ENCODE measurements at places on chromosomes 7 and 10.

DNA sequence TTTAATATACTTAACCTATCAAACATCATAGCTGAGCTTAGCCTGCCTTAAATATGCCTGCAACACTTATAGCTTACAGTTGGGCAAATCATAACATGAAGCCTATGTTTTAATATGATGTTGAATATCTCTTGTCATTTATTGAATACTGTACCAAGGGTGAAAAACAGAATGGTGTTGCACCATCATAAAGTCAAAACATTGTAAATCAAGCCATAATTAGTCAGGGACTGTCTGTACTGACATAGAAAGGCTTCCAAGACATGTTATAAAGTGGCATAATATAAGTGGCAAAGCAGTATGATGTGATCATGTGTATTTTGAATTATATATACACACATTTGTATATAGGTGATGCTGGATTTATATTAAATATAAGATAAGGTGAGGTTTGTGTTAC is 140.0 kb downstream of the ZEB1 start:
- H3K36me3 ChIP-seq, result peaks cover 20% of the 10 kb centered on the region
- no peak overlapping the region for H3K27ac ChIP-seq
- peaks cover 11% of the 10 kb centered on the region for H3K4me1 ChIP-seq
- no peaks in the 10 kb centered on the region for H3K27me3 ChIP-seq

GRCh38 chr7:112157072-112157471 is 49.1 kb downstream of the DOCK4 start:
- H3K27me3 ChIP-seq, result peaks cover 41% of the 10 kb centered on the region
- H3K36me3 ChIP-seq, result no peaks in the 10 kb centered on the region
- no peak overlapping the region for H3K27ac ChIP-seq
- no peak for DNase-seq
- H3K4me1 ChIP-seq, result no peaks in the 10 kb centered on the region

DNA sequence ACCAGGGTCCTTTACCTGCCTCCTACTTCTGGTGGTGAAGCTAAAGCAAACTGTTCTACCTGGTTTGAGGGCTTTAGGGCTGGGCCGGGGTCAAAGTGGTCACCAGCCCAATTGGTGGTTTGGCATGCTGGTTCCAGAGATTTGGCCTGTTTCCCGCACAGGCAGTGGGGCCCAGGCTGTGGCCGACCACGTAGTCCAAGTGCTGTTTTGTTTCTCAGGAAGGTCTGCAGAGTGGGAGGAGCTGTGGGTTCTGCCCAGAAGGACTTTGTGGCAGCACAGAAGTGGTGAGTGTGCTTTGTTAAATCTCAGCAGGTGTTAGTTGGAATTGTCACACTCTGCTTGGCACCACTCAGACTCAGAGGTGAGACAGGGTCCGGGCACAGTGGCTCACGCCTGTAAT is 85.8 kb downstream of the MKX start:
- H3K36me3 ChIP-seq, result peaks cover 23% of the 10 kb centered on the region
- no peak overlapping the region for H3K4me3 ChIP-seq
- peaks cover 57% of the 10 kb centered on the region for H3K27me3 ChIP-seq
- no peak for DNase-seq

GRCh38 chr7:91789558-91789957 is 90.9 kb downstream of the MTERF1 start:
- H3K27me3 ChIP-seq, result no peaks in the 10 kb centered on the region
- no peak overlapping the region for H3K4me3 ChIP-seq
- no peak for DNase-seq
- H3K27ac ChIP-seq, result no peak overlapping the region

- DNase-seq, result no peak
- peaks cover 14% of the 10 kb centered on the region for H3K4me1 ChIP-seq
- H3K36me3 ChIP-seq, result peaks cover 14% of the 10 kb centered on the region
- peak overlapping the region; percentile 52 for H3K4me3 ChIP-seq
These were observed 744 bp upstream of the EBF3 start for GRCh38 chr10:129964611-129965424.

DNA sequence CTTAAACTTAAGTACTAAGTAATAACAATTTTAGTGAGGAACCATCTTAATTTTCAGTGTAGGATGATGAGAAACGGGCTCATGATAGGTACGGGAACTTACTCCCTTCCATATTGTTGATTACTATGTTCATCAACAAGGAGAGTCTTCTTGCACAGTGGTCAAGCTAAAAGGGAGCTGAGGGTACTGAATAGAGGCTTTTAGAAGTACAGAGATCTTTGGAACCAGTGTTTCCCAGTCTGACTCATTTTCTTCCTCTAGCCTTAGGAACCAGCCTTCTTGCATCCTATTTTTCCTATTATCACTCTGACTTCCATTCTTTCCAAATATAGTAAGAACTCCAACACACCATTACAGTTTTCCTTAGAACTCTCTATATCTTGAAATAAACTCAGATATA is 17.6 kb upstream of the SEMA3D start:
- H3K4me3 ChIP-seq, result no peak overlapping the region
- no peak overlapping the region for H3K27ac ChIP-seq
- H3K36me3 ChIP-seq, result peaks cover 3% of the 10 kb centered on the region
- DNase-seq, result no peak

DNA sequence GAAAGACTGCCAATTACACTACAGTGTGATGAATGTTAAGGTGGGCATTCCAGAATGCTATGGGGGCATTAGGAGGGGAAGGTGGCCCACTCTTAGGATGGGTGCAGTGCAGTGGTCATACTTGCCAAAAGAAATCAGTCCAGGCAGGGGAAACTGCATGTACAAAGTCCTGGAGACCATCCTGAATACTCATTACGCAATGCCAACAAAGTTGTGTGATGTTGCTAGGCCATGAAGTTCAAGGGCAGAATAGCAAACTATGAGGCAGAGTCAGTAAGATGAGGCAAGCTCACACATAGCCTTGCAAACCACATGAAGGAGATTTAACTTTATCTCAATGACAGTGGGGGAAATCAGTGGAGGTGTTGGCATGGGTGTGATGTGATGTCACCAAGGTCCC is 49.8 kb upstream of the SLC35B4 start:
- H3K27me3 ChIP-seq, result peaks cover 35% of the 10 kb centered on the region
- no peaks in the 10 kb centered on the region for H3K4me1 ChIP-seq
- H3K27ac ChIP-seq, result no peak overlapping the region
- no peaks in the 10 kb centered on the region for H3K36me3 ChIP-seq
- no peak for DNase-seq

DNA sequence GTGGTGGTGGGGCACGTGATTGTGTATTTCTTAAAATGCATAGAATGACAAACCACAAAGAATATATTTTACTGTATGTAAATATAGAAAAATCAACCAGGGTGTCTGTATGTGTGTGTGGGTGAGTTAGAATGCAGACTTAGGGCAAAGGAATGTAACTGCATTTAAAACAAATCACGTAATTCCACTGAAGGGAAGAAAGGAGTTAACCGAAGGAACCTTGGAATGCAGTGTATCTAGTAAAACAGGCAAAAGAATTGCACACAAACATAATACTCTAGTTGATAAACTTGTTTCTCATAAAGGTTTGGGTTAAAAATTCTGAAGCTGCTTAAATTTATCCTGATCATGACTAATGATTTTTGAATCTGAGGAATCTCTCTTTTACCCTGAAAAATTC is 134.9 kb downstream of the ADRA2A start:
- H3K27me3 ChIP-seq, result peaks cover 5% of the 10 kb centered on the region
- H3K36me3 ChIP-seq, result no peaks in the 10 kb centered on the region
- no peak overlapping the region for H3K27ac ChIP-seq
- H3K4me3 ChIP-seq, result no peak overlapping the region

DNA sequence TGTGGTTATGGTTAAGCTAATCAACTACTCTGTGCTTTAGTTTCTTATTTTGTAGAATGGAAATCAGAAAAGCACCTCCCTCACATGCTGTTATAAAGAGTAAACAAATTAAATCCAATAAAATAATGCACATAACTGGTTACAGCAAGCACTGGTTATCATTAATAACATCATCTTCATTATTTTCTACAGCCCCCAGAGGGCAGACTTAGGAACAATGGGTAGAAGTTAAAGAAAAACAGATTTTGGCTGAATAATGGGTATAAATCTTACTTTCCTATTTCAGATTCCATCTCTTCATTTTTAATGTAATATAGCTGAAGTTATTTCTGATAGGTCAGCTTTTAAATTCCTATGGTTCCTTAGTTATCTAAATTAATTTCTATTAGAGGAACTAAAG is 126.5 kb downstream of the DOCK4 start:
- DNase-seq, result no peak
- peaks cover 6% of the 10 kb centered on the region for H3K36me3 ChIP-seq
- H3K4me1 ChIP-seq, result peaks cover 1% of the 10 kb centered on the region
- peaks cover 33% of the 10 kb centered on the region for H3K27me3 ChIP-seq
- no peak overlapping the region for H3K4me3 ChIP-seq

GRCh38 chr10:60908031-60908430 is 36.0 kb downstream of the RHOBTB1 start:
- H3K27me3 ChIP-seq, result peaks cover 30% of the 10 kb centered on the region
- no peaks in the 10 kb centered on the region for H3K36me3 ChIP-seq
- peaks cover 7% of the 10 kb centered on the region for H3K4me1 ChIP-seq
- no peak for DNase-seq

DNA sequence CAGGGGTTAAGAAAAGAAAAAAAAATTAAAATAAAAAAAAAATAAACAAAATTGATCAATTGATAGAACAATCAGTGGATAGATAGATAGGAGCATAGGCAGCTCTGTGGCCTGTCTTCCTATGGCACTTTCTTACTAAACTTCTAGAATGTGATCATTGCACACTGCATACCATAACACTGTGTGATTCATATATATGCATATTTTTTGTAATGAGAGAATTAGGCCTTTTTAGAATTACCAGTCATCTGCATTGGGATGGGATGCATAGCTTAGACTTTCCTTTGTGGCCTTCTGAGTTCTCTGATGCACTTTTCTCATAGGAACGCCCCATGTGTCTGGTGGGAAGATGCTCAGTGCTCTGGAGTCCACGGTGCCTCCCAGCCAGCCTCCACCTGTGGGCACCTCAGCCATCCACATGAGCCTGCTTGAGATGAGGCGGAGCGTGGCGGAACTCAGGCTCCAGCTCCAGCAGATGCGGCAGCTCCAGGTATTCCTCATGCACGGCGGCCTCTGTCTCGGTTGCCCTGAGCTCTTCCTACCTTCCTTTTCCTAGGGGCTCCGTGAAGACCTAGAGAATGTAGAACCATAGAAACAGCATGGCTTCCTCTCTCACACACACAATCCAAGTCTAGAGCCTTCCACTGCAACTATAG is 222.5 kb downstream of the ARHGAP21 start:
- peaks cover 12% of the 10 kb centered on the region for H3K27me3 ChIP-seq
- H3K36me3 ChIP-seq, result no peaks in the 10 kb centered on the region
- DNase-seq, result no peak
- H3K4me3 ChIP-seq, result no peak overlapping the region
- no peaks in the 10 kb centered on the region for H3K4me1 ChIP-seq

DNA sequence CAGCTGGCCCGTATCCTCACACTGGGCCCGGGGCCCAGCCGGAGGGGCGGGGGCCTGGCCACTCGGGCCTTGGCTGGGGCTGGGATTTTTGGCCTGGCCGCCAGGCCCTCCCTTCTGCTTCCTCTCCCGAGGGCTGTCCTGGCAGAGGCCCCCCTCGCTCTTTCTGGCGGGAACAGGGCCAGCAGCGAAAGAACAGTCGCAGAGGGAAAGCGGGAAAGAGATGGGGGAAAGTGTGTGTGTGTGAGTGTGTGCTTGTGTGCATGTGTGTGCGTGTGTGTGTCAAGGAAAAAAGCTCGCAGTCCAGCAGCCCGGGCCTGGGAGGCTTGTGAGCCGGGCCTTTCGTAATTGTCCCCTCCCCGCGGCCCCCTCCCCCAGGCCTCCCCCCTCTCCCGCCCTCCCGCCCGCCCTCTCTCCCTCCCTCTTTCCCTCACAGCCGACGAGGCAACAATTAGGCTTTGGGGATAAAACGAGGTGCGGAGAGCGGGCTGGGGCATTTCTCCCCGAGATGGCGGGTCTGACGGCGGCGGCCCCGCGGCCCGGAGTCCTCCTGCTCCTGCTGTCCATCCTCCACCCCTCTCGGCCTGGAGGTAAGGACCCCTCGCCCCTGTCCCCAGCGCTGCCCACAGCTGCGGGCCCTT is at the start of gene ELN:
ELN (plus strand) TSS at position 491 of the 638 bp plus-strand sequence; CDS start at position 506, 15 bp downstream.
- no peak for DNase-seq
- H3K27me3 ChIP-seq, result peaks cover 72% of the 10 kb centered on the region
- H3K36me3 ChIP-seq, result peaks cover 2% of the 10 kb centered on the region

DNA sequence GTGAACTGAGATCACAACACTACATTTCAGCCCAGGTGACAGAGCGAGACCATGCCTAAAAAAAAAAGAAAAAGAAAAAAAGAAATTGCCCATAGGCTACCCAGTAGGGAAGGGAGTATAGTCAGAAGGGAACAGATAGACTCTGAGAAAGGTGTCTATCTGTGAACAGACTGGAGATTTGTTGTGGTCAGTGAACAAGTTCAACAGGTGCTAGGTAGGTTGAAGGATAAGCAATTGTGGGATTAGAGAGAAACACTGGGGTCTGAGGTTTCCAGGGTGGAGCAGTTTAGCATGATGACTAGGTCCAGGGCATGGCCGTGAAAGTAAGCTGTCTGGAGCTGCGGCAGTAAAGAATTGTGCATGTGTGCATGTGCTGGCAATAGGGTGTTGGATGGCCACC is 6.9 kb downstream of the LRGUK start:
- DNase-seq, result no peak
- no peak overlapping the region for H3K4me3 ChIP-seq
- no peak overlapping the region for H3K27ac ChIP-seq
- peaks cover 38% of the 10 kb centered on the region for H3K27me3 ChIP-seq
- H3K4me1 ChIP-seq, result no peaks in the 10 kb centered on the region
- no peaks in the 10 kb centered on the region for H3K36me3 ChIP-seq

GRCh38 chr7:113279256-113279655 is 160.9 kb upstream of the SMIM30 start:
- DNase-seq, result no peak
- H3K4me1 ChIP-seq, result no peaks in the 10 kb centered on the region
- no peak overlapping the region for H3K4me3 ChIP-seq
- no peak overlapping the region for H3K27ac ChIP-seq

DNA sequence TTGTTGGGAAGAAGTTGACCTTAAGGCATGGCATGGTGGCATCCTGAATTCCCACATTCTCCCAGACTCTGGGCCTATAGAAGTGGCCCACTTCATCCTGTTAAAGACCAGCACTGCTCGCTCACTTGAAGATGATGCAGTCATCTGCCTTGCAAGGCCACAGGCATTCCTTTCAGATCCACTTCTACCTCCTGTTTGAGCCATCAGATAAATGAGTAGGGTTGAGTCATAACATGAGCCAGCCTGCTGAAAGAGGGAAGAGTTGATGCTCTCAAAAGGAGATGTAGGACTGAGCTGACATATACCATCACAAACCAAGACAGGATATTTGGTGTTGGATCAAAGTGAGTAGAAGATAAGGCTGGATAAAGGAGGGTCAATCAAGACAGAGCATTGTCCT is 1.5 kb upstream of the EBLN1 start:
- no peak overlapping the region for H3K4me3 ChIP-seq
- no peak for DNase-seq
- H3K4me1 ChIP-seq, result no peaks in the 10 kb centered on the region
- no peaks in the 10 kb centered on the region for H3K36me3 ChIP-seq

All from effector memory CD8-positive, alpha-beta T cell (primary cell).